Transverse colon (tissue), 4 donors: ENCODE measurements at places on chromosomes 3 and 15. TPM values are rescaled to one million over a fixed set of nuclear protein-coding genes. Genes with fewer than 3 reads are reported as not detected.

DNA sequence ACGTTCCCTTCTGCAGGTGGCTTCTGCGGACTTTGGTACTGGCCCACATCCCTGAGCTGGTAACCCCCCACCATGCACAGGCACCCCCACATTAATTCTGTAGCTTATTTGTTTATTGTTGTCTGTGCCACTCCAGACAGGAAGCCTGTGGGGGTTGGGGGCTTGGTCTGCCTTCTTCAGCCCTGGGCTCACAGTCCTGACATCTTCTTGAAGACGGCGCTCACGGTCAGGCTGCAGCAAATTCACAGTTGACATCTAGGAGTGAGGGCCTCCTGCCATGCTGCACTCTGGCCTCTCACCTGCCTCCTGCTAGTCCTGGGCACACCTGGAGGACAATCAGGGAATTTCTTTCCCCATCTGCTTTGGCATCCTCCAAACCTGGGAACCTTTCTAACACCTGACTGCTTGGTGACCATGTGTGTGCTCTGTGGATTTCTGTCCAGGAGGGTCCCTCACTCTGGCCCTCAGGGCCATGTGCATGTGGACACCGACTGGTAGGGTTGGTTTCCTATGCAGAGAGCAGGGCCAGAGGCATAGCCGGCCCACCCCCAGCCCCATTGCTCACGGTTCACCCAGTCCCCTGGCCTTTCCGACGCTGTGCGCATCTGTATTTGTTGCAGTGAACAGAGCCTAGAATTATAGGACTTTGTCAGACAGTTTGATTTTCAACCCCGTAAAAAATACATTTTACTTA lies 68.8 kb downstream of the APBA2 start:
- no peak for DNase-seq

DNA sequence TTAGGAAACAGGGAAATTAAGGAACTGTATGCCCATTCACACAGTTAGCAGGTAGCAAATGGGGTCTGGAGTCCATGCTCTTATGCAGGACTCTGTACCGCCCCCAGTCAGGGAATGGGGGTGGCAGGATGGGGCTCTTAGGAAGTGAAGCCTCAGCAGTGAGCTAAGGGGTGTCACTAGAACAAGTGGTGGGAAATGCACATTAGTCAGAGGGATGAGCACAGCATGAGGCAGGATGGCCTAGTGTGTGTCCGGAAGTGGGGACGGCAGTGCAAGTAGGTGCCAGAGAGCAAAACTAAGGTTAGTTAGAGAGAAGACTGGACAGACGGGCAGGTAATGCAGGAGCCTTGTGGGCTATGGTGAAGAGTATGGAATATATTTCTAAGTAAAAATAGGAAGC lies 60.7 kb downstream of the ST3GAL6 start:
- no peak for DNase-seq

GRCh38 chr3:66041116-66041515 lies 2.4 kb upstream of the MAGI1 start:
- no peak for DNase-seq

- no peak for DNase-seq
Measured at GRCh38 chr3:85074003-85074402, 115.2 kb downstream of the CADM2 start.

- no peak for DNase-seq
Measured at GRCh38 chr3:190239325-190239724, 82.9 kb downstream of the CLDN1 start.

GRCh38 chr3:138941259-138941885 lies 5.6 kb downstream of the FOXL2 start:
- DNase-seq = peak; percentile 54

GRCh38 chr3:116264546-116265319 lies 180.6 kb downstream of the LSAMP start:
- DNase-seq = no peak

GRCh38 chr15:34969340-34970097 lies at the start of gene AQR:
TSS of gene AQR (minus strand) at chr15:34969742. CDS start at chr15:34969613, 129 bp downstream.
- DNase-seq = peak; percentile 96

- no peak for DNase-seq
Measured at GRCh38 chr3:189907803-189908202, 212.9 kb downstream of the P3H2 start.

Gene LPP
- 264 TPM for total RNA-seq

Gene ALCAM
- total RNA-seq = 25.9 TPM

Gene PLA2G4E
- not detected for total RNA-seq

Gene DTWD1
- total RNA-seq = 22.1 TPM

Gene ERC2
- total RNA-seq = not detected

Gene CYP8B1
- total RNA-seq = not detected

Gene CCR9
- 1.3 TPM for total RNA-seq

Gene EFHB
- 0.64 TPM for total RNA-seq
